ENCODE measurements at places on chromosomes 12 and 14.

- DNase-seq, result peak; percentile 33
These were observed 9.9 kb downstream of the BCL7A start for GRCh38 chr12:122031342-122032216.

GRCh38 chr14:90168425-90169105, 87.8 kb upstream of the PSMC1 start:
- no peak for DNase-seq

DNA sequence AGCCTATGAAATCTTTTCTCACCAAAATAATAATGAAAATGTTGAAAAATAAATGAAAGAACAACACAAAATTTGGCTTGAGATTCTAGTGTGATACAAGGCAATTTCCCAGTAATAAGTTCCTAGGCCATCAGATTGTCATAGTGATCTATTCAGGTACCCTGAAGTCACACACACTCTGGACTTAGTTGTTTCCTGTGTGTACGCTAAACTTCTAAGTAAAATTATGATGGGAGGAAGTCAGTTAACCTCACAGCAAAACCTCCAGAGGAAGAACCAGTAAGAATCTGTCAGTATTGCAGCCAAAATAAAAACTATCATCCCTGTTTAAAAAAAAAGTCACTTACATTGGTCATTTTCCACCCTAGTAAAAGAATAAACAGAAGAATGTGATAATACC, 81.9 kb downstream of the DBX2 start:
- DNase-seq, result no peak

DNA sequence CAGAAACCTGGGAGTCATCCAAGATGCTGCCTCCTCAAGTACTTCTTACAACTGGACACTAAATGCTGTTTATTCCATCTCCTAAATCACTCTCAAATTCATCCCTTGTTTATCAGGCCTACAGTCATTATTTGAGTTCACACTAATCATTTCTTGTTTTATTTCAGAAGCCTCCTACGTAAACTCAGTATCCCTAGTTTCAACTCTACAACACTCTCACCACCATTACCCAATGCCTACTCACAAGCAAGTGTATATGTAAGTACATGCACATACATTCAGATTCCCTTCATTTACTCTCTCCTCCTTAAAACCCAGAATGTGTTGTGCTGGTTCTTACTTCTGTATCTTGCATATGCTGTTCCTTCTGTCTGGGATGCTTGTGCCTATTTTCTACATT, 43.0 kb downstream of the DDHD1 start:
- DNase-seq, result no peak

DNA sequence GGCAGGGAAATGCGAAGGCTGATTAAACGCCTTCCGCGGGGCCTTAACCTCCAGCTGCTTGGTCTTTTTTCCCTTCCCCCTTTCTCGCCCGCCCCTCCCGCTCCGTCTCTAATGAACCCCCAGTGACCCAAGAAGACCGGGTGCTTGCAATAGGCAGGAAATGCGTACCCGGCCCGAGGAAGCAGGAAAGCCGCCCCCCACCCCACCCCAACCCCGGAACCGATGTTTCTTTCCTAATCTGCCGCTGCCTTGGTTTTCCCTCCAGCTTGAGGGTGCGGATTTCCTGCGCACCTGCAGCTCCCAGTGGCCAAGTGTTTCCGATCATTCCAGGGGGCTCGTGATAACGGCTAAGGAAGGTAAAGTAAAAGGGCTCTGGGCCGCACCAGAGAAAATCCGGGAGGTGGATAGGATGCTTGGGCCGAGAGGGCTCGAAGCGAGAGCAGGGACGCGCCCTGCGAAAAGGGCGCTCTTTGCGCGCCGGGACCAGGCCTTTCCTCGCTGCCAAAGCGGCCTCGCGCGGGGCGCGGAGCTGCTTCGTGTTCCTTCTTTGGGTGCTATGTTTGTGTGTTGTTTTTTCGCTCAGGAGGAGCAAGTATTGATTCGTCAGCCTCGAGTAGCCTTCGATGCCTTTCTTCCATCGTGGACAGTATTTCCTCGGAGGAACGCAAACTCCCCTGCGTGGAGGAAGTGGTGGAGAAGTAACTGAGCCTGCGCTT, 983 bp downstream of the MYF6 start:
- DNase-seq, result no peak

GRCh38 chr14:74348735-74349463, 628 bp downstream of the VRTN start:
- no peak for DNase-seq
